ENCODE measurements at places on chromosomes 6 and 20.

GRCh38 chr6:133306931-133307330, 65.8 kb downstream of the EYA4 start:
- DNase-seq, result no peak

GRCh38 chr6:45830441-45831139, 185.1 kb downstream of the CLIC5 start:
- no peak for DNase-seq

- no peak for DNase-seq
Observed at GRCh38 chr6:151440930-151441329, 11.0 kb downstream of the RMND1 start.

GRCh38 chr20:59690976-59691375, 86.6 kb downstream of the PHACTR3 start:
- no peak for DNase-seq

DNA sequence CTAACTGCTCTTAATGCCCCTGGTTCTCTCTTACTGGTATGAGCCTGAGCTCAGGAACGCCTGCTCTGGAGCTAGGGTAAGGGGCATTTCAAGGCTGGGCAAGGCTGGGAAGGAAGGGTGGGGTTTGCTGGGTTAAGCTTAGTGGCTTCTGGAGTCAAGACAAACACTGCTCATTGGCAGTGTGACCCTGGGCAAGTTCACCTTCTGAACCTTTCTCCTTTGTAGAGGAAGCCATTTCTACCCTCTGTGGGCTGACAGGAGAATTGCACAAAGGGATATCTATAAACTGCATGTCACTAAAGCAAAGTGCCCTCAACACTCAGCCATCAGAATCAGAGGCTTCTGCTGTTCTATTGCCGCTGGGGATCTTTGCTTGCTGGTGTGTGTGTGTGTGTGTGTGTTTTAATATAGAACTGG, 20.3 kb upstream of the LRRN4 start:
- no peak for DNase-seq

- DNase-seq, result no peak
Observed at GRCh38 chr20:46705378-46705729, 4.1 kb upstream of the SLC2A10 start.

GRCh38 chr20:52569201-52569600, 377.6 kb upstream of the ZFP64 start:
- DNase-seq, result no peak

DNA sequence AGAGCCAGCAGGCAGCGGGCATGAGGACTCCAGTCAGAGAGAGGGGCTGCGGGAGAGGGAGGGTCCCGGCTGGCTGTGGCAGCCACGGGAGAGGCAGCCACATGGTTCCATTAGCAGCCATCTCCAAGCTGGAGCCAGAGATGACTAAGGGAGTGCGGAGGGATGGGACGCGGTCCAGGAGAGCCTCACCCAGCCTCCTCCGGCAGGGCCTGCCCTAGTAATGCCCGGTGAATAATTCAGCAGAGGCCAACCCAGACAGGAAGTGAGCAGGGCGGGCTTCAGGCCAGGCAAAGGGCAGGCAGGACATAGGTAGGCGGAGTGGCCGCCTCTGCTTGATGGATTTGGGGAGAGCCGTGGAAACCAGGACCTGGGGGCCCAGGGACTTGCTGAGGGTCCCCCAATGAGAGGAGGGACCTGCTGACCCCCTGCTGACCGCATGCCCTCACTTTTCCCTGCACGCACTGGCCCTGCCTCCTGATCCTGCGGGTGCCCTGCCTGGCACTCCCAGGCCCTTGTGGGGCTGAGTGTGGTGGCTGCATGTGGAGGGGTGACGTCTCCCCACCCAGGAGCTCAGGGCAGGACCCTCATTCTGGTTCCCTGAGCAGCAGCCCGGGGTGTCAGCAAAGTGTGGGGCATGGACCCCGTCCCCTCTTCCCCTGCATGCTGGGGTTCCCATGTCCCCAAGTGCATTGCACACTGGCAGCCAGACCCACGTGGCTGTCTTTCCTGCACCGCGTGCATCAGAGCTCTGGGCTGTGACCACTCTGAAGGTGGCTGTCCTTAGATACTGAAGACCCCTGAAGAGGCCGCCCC, 51.8 kb upstream of the SLCO4A1 start:
- DNase-seq, result no peak

DNA sequence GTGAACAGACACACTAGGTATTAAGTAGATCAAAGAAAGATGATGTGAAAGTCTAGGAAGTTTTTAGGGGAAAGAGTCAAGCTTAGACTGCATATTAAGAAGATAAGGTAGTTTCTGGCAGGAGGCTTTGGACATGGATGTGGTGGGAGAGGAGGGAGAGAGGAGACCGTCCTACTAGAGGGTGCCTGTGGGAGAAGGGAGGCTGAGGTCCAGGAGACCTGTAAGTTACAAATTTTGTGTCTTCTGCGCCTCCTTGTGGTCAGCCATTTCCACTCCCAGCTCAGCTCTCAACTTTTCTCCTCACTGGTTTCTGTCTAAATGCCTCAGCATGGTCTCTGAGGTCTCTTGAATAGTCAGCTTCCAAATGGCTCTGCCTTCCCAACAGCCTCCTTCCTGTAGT, 193.5 kb downstream of the UNC5CL start:
- DNase-seq, result no peak

DNA sequence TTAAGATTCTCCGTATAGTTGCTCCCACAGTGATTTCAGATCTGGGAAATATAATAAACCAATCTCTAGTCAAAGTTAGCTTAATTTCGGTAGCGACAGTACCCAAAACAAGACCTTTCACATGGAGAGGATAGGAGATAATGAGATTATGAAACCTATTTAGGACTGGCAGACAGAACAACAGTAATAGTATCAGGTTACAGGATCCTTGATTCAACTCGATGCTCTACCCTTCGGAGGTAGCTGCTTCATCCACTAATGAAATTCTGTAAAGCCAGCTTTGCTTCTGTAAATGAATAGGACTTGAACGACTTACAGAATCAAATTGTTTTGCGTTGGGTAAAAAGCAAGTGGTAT, 534 bp upstream of the AKIRIN2 start:
- DNase-seq, result no peak

- DNase-seq, result no peak
Observed at GRCh38 chr20:60117065-60117464, 158.8 kb downstream of the CDH26 start.

- DNase-seq, result no peak
Observed at GRCh38 chr6:99739526-99739925, 132.9 kb downstream of the PRDM13 start.

GRCh38 chr6:101395345-101395744, 1.8 kb downstream of the GRIK2 start:
- DNase-seq, result no peak

GRCh38 chr20:55159230-55159629, 683.8 kb downstream of the DOK5 start:
- no peak for DNase-seq

- no peak for DNase-seq
Observed at GRCh38 chr6:82246802-82247504, 591 bp downstream of the IBTK start.

GRCh38 chr20:63370618-63371187, 9.6 kb upstream of the CHRNA4 start:
- DNase-seq, result no peak

DNA sequence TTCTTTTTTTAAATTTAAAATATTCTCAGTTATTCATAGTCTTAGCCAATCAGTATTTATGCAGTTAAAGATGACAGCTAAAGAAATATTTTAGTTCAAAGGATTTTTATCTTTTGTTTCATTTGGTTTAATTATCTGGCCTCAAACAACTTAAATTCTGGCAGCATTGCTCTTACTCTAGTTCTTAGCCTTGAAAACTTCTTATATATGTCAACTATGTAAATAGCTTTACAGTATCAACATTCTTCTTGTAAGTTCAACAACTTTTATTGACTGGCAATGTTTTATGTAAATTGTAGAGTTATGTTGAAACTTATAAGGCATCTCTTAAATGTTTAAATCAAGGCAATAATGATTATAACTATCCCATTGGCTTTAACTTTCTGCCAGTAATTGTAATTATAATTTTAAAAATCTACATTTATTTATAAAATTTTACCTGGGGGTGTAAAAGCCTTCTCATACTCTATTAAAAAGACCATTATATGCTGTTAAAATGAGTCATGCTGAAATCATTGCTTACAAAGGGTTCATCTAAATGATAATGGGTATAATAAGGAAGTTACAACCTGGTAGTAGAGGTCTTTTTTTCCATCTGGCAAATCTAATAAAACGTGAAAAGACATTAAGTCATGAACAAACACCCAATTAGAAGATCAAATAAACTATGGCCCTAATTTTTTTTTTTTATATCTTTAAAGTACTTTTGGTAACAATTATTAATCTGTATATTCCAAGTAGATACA, 45.8 kb upstream of the FAM184A start:
- no peak for DNase-seq

- no peak for DNase-seq
Observed at GRCh38 chr6:40854592-40854991, 184.4 kb downstream of the UNC5CL start.

DNA sequence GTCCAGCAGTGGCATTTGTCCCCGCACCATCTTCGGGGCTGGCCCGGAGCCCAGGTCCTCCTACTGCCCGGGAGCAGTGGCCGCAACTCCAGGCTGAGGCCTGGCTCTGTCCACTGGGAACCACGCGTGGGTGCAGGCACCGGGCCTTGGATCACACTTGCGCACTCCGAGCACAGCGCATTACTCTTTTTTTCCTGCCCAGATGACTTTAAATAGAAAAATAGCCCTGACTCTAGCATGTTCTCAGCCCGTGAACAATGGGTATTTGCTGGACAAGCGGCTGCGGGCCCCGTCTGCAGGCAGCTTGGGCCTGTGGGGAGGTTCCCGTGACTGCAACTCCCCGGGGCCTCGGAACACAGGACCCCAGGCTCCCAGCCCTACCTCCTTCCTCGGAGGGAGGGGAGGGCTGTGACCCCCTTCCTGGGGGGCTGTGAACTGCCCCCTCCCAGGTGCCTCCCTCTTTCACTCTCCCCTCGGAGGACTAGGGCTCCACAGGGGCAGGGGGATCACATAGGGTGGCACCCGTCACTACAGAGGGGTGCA, 162.2 kb downstream of the TBXT start:
- no peak for DNase-seq

DNA sequence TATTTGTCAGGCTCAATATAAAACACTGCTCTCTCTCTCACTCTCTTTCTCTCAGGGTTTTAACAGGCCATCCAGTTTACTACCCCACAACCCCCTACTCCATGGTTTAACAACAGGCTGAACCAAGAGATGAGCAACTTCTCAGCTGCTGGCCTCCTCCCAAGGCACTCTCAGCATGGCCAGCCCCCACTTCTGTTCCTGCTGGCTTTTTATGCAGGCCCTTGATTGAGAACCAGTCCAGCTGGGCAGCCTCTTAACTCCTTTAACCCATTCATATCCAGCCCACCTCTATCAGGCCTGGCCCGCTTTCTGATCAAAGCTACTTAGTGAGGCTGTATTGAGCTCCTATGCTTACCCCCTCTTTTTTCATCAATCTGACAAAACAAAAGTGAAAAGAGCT, 346.8 kb upstream of the POU3F2 start:
- no peak for DNase-seq

- DNase-seq, result no peak
Observed at GRCh38 chr20:24648919-24649318, 179.5 kb downstream of the SYNDIG1 start.

GRCh38 chr20:16785226-16785625, 37.1 kb downstream of the OTOR start:
- DNase-seq, result no peak

GRCh38 chr6:52538901-52539354, 37.9 kb downstream of the TRAM2 start:
- no peak for DNase-seq

DNA sequence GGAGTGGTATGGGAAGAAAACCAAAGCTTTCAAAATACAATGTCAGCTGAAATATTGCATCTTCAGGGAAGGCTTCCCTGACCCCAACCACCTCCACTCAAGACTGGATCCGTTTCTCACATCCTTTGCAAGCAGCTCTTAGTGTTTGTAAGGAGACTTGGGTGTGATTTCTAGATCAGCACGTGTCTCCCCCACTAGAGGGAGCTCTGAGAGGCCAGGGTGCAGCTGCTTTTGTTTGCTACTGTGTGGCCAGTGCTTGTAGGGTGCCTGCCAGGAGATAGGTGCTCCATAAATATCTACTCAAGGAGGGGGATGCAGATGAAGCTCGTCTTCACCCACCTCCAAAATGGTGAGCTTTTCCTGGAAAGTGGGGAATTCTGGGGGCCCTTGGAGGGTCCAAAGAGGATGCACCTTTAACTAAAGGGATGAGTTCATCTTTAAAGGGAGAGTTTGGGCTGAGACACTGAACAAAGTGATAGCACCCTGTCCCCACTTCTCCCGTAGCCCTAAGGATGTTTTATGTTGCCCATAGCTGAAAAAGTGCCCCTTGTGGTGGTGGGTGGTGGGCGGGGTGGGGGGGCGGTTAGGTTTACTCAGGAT, 52.6 kb upstream of the MAFB start:
- no peak for DNase-seq

DNA sequence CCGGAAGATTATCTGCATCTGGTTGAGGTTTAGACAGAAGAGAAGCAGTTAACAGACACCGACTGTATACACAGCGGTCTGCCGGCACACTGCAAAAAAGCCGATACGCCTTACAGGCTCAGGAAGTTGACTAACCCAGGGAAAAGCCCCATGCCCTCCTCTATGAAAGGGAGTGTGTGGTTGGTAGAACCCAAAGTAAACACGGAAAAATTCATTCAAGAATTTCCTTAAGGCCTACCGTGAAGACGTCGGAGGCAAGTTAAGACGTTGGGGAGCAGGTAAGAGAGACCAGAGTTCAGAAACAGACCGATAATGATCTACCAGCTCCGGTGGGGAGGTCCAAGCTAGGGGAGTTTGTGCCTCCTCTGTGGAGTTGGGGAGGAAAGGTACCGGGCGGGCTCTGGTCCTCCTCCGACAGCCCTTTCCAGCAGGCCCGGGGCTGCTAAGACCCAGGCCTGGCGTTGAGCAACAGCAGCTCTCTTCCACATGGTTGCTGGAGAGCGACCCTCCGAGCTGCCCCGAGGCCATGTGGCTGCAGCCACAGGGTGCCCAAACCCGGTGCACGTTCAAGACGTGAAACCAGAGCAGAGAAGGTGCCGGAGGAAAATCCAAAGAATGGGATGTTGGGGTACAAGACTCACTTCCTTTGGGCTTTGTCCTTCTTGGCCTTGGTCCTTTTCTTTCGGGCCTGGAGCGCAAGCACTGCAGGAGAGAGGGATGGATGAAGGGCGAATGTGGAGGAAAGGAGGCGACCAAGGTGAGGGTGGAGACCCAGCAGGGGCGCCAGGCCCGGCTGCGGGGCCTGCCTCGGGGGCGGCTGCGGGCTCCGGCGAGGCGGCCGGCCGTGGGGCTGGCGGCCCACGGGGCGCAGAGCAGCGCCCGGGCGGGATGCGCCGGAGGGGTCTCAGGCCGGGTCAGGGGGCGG, 809 bp downstream of the SRPK1 start:
- no peak for DNase-seq

GRCh38 chr6:18115356-18115755, 7.1 kb downstream of the NHLRC1 start:
- no peak for DNase-seq

Measured in coronary artery (tissue), 2 donors.